ENCODE measurements at places on chromosomes 3 and 15.

- DNase-seq: no peak
Observed at GRCh38 chr3:118544458-118544857, 490.2 kb downstream of the IGSF11 start.

GRCh38 chr15:68187559-68187958 is 17.6 kb downstream of the CALML4 start:
- no peak for DNase-seq

- no peak for DNase-seq
Observed at GRCh38 chr15:41861736-41862356, 23.2 kb downstream of the PLA2G4B start.

DNA sequence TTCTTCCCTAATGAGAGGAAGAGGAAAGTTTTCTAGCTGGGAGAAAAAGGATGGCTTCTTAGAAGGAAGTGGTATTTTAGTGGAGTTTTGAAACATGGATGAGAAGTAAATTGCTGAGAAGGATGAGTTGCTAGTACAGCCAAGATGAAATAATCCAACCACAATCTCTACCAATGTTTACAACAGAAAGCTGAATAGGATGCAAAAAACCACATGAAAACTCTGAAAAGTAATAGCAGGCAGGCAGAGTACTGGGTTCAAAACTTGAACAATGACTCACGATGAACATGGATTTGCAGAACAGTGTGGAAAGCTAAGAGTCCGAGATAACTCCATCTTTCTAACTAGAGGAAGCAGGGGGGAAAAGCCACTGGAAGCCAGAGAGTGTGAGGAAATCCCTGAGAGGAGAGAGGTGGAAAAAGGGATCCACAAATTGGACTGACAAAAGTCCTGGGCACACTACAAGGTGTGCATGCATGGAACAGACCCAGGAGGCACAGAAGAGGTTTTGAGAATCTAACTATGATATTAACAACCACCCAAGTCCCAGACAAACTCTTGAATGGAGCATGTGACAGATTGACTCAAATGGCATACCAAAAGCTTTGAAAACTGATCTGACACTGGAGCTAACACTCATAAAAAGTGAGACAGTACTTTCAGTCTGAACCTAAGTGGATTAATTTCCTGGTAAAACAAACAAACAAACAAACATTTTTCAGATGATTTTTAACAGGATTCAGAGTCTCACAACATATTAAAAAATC is 76.7 kb downstream of the ST6GAL1 start:
- no peak for DNase-seq

- no peak for DNase-seq
Observed at GRCh38 chr3:105158286-105158685, 208.4 kb upstream of the ALCAM start.

DNA sequence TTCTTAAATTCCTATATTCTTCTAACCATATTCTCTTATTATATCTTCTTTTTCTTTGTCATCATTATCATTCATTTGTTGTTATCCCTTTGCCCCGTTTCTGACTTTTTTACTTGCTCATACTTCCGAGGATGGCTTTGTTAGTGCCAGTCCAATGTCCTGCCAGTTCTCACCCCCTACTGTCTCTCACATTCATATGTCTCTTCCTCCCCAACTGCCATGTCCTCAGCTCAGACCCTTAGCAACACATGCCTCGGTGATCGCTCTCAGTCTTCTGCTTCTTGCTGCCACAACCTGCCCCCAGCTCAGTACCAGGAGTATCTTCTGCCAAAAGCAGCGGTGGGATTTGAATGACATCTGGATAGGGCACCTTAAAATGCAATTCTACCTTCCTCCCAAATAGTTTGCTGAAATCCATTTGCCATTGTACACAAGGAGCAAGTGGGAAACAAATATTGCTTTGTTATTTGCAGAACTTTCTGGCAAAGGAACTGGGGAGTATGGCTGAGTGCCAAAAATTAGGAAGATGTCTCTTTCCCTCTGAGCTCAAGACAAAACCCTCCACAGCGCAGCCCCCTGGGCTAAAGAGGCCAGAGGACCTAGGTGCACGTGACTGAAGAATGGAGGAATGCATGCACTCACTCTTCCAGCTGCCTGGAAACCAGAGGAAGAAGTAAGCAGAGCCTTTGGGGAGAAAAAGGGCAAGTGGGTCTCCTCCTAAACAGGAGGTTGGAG is 57.7 kb upstream of the CTNNB1 start:
- no peak for DNase-seq

DNA sequence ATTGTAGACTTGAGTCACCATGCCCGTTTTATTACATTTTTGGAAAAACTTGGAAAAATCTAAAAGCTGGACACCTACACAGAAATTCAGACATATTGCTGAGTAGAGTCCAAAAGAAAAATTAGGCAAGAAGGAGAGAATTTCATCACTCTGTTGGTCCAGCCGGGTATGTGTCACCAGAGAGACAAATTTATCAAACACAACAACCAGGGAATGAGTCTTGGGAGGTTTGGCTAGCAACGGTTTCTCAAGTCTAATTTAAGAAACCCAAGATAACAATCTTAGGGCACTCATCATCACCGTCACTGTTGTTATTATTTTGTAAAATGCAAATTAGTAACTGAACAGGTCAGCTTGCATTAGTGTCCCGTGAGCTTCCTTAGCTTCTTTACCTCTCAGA is 197.5 kb upstream of the C2CD4B start:
- DNase-seq: no peak

- DNase-seq: no peak
Observed at GRCh38 chr3:82053236-82053635, 291.8 kb upstream of the GBE1 start.

DNA sequence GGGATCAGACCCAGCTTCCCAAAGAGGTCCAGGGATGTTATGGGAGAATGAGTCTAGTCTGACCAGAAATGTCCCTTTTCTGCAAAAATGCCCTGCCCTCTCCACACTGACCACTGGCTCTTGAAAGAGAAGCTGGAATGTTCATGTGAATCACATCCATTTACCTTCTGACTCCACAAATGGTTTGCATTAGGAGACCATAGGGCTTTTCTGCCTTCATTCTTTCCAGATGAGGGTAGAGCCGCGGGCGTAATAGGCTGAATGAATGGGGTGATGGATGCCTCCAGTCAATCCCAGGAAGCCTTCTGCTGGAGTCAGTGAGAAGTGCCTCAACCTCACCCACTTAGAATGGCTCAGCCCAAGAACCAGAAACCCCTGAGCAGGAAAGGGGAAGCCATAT is 47.2 kb upstream of the IREB2 start:
- no peak for DNase-seq

- no peak for DNase-seq
Observed at GRCh38 chr15:45351227-45351626, 27.1 kb downstream of the GATM start.

Measured in activated T-cell treated with anti-CD3 and anti-CD28 coated beads, Interleukin-2, amount 50 U/mL, for 72 hours (primary cell).